ENCODE measurements at places on chromosomes 7 and 10. TPM values are rescaled to one million over a fixed set of nuclear protein-coding genes. Genes with fewer than 3 reads are reported as not detected.

Gene SORBS1
- total RNA-seq: 1.6 TPM

Gene PGAM1
- total RNA-seq: 380 TPM

Gene C10orf67
- total RNA-seq: 1.8 TPM

Gene DNA2
- 3.8 TPM for total RNA-seq

Gene SEMA4G
- total RNA-seq: 3.7 TPM

Gene SLC26A5
- total RNA-seq: not detected

Gene PDK4
- 1.8 TPM for total RNA-seq

Gene TM9SF3
- 129 TPM for total RNA-seq

Gene FKBP6
- total RNA-seq: not detected

Gene HMX3
- 0.26 TPM for total RNA-seq

Data from mammary epithelial cell (primary cell).